Left lobe of liver (tissue), 2 donors: ENCODE measurements at places on chromosomes 4 and X. TPM values are rescaled to one million over a fixed set of nuclear protein-coding genes. Genes with fewer than 3 reads are reported as not detected.

The SYN1 gene
- total RNA-seq, result 0.15 TPM

GRCh38 chr4:20391912-20392311 is 140.2 kb downstream of the SLIT2 start:
- no peak for DNase-seq

The PDK3 gene
- 12.6 TPM for total RNA-seq

GRCh38 chrX:9884031-9884779 is 83.0 kb upstream of the CLDN34 start:
- no peak for DNase-seq

- no peak for DNase-seq
Measured at GRCh38 chrX:32798990-32799389, 412.4 kb downstream of the DMD start.

DNA sequence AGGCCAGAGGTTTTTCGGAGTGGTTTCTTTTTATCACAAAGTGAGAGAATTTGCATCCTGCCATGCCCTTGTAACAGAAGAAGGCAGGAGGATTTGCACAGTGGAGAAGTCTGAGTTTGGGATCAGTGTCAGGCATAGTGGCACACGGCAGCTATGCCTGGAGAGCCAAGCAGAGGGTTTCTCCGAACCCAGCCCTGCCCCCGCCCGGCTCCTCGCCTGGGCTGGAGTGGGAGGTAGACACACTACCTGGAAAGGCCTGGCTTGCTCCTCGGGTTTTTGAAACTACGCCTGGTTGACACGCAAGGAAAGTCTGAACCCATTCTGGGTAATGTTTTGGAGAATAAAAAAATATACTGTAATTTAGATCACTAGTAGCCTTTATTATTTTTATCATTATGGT is 1653.6 kb upstream of the TENM3 start:
- DNase-seq, result no peak

The F11 gene
- total RNA-seq, result 171 TPM
